ENCODE measurements at places on chromosomes 16 and 17. TPM values are rescaled to one million over a fixed set of nuclear protein-coding genes. Genes with fewer than 3 reads are reported as not detected.

CLEC3A gene
- total RNA-seq: not detected

PRSS8 gene
- 59.2 TPM for total RNA-seq

CLDN7 gene
- total RNA-seq: 26.0 TPM

LYRM9 gene
- 5.5 TPM for total RNA-seq

KRTAP17-1 gene
- total RNA-seq: not detected

TERB1 gene
- not detected for total RNA-seq

PRKCB gene
- total RNA-seq: not detected

COIL gene
- total RNA-seq: 10.8 TPM

THOC6 gene
- 22.3 TPM for total RNA-seq

ERCC4 gene
- 3.6 TPM for total RNA-seq

FBXW10 gene
- not detected for total RNA-seq

DYNLRB2 gene
- not detected for total RNA-seq

HOXB1 gene
- total RNA-seq: not detected

TENT4B gene
- 6.4 TPM for total RNA-seq

OTOP2 gene
- total RNA-seq: not detected

MT1G gene
- 14.0 TPM for total RNA-seq

CCL16 gene
- not detected for total RNA-seq

AATF gene
- 27.6 TPM for total RNA-seq

IRX5 gene
- 7.7 TPM for total RNA-seq

TUBB3 gene
- total RNA-seq: 143 TPM

P2RX1 gene
- not detected for total RNA-seq

ATAD5 gene
- 2.2 TPM for total RNA-seq

SLC16A6 gene
- total RNA-seq: 0.04 TPM

ABCA10 gene
- total RNA-seq: not detected

KRT12 gene
- total RNA-seq: not detected

QPRT gene
- 6.2 TPM for total RNA-seq

ZNF750 gene
- total RNA-seq: 0.08 TPM

SPNS2 gene
- 0.08 TPM for total RNA-seq

CLDN6 gene
- not detected for total RNA-seq

HSD17B1 gene
- total RNA-seq: 9.4 TPM
